Stimulated activated CD4-positive, alpha-beta T cell treated with anti-CD3 and anti-CD28 coated beads, Interleukin-1b, Interleukin-23, amount 100 ng/mL, for 1 hour (primary cell): ENCODE measurements at places on chromosomes 5 and 9.

DNA sequence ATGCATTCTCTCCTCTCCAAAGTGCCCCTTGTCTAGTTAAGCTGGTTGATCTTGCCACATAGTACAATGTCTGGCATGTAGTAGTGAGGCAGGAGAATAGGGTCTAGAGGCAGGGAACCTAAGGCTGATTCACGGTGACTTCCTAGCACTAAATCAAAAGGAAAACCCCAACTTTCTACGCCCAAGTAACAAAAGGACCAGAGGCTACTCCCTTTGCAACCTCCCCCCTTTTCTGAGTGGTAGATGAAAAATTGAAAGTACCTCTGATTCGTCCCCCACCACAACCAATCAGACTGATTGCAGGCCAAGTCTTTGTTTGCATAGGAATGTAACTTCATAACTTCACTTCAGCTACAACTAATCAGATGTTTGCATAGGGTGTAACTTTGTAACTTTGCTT, 278.8 kb downstream of the PSAT1 start:
- no peak for DNase-seq

DNA sequence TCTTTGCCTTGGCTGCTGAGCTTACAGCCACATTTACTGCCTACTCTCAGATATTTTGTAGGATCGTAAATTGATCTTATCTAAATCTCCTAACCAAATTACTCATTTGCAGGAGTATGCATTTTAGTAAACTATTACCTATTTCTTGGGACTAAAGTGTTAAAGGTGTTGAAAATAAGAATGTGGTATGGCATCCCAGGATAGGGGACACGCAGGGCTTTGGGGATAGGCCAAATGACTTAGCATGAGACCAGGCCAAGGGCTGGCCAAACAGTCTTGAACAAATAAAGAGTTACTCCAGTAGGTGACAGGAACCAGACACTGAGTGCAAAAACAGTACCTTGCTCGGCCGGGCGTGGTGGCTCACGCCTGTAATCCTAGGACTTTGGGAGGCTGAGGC, 25.1 kb downstream of the TBC1D2 start:
- no peak for DNase-seq

DNA sequence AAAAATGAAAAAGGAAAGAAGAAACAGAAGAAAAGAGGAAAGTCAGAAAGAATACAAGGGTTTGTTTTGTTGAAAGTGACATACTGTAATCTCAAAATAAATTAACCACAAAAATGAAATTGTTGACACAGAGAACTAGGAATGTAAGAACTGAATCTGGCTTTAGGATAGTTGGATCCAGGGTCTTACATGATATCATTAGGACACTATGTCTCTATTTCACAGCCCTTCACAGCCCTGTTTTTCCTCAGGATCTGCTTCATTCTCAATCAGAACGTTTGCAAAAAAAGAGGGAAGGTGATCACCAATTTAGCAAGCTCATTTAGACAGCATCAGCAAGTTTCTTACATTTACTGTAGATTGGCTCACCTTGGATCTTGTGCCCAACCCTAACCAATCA, 188.5 kb upstream of the NREP start:
- DNase-seq, result no peak

DNA sequence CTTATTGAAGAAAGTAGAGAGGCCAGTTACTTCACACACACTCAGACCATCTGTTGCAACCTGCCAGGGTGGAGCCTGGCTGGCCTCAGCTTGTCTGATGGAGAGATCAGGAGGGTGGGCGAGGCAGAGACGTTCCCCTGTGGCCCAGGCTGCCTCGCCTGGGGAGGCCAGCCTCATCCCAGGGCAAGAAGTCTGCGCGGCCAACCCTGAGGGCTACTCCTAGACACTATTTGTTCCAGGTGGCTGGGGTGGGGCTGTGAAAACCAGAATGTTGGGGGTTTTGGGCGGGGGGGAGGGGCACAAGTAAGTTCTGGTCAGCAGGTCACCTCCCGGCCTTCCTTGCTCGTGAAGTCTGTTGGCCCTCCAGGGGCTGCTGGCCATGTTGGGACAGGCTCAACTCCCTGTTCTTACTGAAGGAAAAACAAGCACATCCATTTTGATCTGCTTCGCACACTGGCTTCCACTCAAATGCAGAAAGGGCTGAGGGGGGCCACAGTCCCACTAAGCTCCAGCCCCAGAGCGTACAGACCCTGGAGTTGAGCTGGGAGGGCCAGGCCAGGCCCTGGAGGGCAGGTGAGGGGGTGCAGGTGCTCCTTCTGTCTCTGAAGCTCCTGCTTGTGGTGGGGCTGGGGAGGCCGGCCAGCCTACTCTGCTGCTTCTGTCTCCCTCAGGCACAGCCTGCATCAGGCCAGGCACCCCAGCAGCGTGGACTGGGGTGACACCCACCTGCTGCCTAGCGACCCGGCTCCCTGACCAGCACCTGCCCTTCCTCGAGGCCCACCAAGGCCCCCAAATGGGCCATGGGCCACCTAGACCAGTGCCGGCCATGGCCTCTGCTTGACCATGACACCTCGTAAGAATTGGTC, 46.6 kb downstream of the SECISBP2 start:
- no peak for DNase-seq

DNA sequence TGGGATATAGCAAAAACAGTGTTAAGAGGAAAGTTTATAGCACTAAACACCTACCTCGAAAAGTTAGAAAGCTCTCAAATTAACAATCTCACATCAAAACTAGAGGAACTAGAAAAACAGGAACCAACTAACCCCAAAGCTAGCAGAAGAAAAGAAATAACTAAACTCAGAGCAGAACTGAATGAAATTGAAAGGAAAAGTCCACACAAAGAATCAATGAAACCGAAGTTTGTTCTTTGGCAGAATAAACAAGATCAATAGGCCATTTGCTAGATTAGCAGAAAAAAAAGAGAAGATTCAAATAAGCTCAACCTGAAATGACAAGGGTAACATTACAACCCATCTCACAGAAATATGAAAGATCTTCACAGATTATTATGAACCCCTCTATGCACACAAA, 234.8 kb upstream of the ISL1 start:
- DNase-seq, result no peak

DNA sequence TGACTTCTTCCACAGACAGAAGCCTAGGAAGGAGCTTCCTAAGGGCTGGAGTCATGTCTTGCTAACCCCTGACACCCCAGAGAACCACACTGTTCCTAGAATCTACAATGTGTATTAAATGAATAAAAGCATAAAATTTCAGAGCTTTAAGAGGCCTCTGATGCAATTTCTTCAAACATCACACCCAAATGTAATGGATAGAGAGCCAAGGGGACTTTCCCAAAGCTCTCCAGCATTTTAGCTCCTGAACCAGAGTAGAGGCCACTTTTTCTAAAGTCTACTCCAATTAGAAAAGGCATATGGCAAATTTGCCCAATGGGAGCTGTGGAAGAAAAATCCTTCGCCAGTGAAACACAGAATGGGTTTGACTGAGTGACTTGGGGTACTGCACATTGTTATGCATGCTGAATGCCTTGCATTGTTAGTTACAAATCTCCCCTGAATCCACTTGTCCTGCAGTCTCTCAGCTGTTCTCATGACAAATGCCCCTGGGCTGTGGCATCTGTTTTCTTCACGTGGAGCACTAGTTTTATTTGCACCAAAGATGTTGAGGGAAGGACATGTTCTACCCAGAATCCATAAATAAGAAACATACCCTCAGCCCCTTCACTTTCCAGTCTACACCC, 334.0 kb downstream of the ASTN2 start:
- DNase-seq, result no peak
